ENCODE measurements at places on chromosomes 11 and 22.

- no peak for DNase-seq
Observed at GRCh38 chr11:73968356-73968966, 14.2 kb downstream of the UCP2 start.

DNA sequence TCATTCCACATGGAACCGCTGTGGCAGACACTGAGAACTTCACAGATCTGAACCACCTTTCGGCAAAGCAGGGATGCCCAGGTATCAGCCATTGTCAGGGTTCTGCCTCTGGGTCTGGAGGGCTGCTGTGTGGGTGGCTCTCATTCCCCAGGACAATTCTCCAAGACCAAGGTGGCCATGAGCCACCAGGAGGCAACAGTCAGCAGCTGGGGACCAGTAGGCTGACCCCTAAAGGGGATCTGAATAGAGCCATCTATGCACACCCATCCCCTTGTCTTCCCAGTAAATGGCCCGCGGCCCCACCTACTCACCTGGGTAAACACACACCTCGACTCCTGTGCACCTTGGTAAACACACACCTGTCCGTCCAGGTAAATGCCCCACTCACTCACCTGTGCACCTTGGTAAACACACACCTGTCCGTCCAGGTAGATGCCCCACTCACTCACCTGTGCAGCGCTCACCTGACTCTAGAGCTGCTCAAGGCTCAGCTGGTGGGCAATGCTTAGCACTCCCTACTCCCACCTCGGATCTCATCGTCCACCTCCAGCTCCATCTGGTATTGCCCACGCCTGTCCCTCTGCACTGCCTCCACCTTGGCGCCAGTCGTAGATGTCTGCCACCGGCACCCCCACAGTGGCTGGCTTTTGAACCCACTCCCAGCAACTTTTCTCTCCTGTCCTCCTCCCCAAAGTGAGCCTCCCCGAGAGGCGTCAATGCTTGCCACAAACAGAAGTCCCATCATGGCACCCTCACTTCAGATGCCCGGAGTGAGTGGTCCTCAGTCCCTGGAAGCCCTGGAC, 10.2 kb downstream of the SLC25A1 start:
- no peak for DNase-seq

DNA sequence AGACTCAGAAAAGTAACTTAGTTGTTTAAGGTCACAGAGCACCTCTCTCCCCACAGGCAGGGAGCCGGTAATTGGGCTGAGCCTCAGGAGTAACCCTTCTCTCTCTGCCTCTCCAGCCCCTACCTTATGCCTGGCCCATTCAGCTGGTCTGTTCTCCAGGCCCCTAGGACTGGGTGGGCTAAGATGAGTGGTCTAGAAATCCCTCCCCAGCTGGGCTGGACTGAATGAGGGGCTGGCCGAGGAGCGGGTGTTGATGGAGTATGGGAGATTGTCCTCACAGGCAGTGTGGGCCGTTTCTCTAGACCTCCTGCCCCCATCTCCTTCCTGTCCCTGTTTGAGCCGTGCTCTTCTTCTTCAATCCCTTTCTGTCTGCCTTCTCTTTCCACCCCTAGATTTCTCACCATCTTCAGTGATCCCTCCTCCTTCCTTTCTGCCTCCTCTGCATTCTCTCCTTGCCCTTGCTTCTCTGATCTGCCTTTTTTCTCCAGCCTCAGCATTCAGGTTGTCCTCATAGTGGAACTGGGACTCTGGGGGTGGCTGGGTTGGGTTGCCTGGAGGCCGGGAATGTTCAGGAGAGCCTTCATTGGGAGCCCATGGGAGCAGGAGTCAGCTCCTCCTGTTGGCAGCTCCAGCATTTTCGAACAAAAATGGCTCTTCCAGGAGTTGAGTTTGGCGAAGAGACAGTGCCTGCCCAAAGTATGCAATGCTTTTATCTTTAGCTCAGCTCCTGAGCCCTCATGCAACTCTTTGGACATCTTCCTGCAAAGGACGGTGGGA, 7.6 kb downstream of the ST3GAL4 start:
- no peak for DNase-seq

GRCh38 chr11:64090806-64091516, 55.2 kb downstream of the FLRT1 start:
- no peak for DNase-seq

DNA sequence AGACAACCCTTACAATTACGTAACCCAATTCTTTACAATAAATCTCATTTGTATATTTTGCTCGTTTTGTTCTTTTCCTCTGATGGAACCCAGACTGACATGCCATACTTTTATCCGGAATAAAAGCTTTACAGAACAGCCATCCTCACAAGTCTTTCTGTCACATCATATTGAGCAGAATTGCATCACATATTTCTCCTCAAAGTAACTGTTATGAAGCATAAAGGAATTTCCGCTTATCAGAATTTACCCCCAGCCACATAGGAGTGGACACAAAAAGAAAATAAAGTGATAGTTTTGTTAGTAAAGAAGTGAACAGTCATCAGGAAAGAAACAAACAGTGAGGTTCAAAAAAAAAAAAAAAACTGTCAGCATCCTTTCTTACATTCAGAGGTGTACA, 539.5 kb upstream of the LUZP2 start:
- no peak for DNase-seq

Data from activated CD4-positive, alpha-beta T cell treated with anti-CD3 and anti-CD28 coated beads, Interleukin-2, amount 50 U/mL, for 48 hours (primary cell).